ENCODE measurements at places on chromosomes 13 and 19.

GRCh38 chr13:41137241-41137640 is 4.6 kb upstream of the KBTBD6 start:
- DNase-seq: no peak

- DNase-seq: no peak
Observed at GRCh38 chr19:46610413-46610775, 9.3 kb downstream of the CALM3 start.

GRCh38 chr13:35916146-35916545 is 215.0 kb downstream of the DCLK1 start:
- DNase-seq: no peak

DNA sequence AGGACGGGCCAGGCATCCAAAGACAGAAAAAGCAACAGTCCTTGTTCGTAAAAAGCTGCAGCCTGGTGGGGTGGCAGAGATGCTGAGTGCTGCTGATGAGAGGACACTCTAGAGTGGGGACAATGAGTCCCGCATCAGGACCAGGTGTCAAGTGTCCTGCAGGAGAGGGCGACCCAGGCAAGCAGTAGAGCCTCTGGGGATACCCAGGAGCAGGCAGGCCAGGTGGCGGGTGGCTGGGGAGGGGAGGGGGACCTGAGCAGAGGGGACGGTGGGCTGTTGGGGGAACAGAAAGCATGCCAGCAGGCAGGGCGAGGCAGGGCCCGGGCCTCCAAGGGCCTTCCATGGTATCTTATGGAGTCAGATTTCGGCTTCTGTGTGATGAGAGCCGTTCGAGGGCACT is 35.8 kb downstream of the GGACT start:
- no peak for DNase-seq

GRCh38 chr19:15444505-15445226 is 5.1 kb downstream of the WIZ start:
- no peak for DNase-seq

Measured in AG09309 (cell line).